ENCODE measurements at places on chromosomes 2 and 18.

- no peaks in the 10 kb centered on the region for H3K27me3 ChIP-seq
- peaks cover 19% of the 10 kb centered on the region for H3K4me1 ChIP-seq
- no peaks in the 10 kb centered on the region for H3K36me3 ChIP-seq
- no peak overlapping the region for H3K4me3 ChIP-seq
- DNase-seq: no peak
These were observed 141.2 kb downstream of the CABLES1 start for GRCh38 chr18:23276451-23276850.

GRCh38 chr18:44673256-44673880, 7.3 kb upstream of the SETBP1 start:
- no peaks in the 10 kb centered on the region for H3K36me3 ChIP-seq
- no peaks in the 10 kb centered on the region for H3K27me3 ChIP-seq
- H3K4me3 ChIP-seq: no peak overlapping the region
- no peak for DNase-seq

DNA sequence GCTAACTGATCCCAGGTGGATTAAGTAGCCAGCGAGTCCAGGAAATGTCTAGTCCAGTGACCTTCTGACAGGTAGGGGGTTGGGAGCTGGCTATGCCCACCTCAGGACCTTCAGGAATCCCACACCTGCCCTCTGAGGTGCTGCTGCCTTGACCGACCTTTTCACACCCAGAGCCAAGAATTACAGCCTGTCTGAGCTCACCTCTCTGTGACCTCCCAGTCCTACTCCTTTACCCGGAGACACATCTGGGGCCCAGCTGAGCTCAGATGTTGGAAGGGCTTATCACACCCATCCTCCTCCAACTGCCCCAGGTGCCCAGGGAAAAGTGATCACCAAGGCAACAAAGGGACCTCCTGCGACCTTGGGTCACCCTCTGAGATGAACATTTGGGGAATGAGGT, 413.3 kb upstream of the TNP1 start:
- H3K4me3 ChIP-seq: no peak overlapping the region
- peaks cover 20% of the 10 kb centered on the region for H3K27me3 ChIP-seq
- DNase-seq: no peak
- no peaks in the 10 kb centered on the region for H3K4me1 ChIP-seq
- H3K27ac ChIP-seq: no peak overlapping the region

GRCh38 chr18:44759925-44760342, 79.2 kb downstream of the SETBP1 start:
- H3K36me3 ChIP-seq: no peaks in the 10 kb centered on the region
- no peak overlapping the region for H3K27ac ChIP-seq
- H3K27me3 ChIP-seq: no peaks in the 10 kb centered on the region
- no peaks in the 10 kb centered on the region for H3K4me1 ChIP-seq
- H3K4me3 ChIP-seq: no peak overlapping the region
- DNase-seq: no peak

DNA sequence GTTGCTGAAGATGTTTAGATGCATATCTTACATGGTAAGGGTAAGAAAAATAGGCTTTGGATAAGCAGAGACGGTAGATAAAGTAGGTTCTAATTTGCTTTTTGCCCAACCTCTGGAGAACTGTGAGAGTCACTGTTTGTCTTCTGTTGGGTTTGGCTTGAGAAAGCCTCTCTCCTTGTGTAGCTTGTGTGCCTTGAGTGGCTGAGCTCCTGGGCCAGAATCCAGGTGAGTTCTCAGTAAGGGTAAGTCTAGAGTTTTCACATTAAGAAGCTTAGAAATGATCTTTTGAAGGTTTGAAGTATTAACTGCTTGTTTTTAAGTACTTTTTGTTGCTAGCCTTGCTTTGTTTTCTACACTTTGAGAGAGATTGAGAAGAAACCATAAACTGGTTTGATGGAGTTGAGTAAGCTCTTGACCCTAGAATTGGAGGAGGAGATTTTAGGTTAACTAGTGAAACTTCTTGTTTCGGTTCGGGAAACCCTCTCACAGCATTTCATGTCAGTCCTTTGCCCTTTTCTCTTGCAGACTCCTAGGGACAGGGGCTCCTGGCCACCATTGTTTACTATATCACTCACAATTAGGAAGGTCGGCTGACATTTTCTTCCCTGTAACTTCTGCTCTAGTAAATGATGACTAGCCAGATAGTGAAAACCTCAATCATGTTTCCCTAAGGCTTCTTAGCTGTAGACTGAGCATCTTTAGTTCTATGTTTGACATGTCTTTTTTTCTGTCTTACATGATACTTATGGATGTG, 26.0 kb downstream of the MAP4K4 start:
- no peak overlapping the region for H3K4me3 ChIP-seq
- DNase-seq: no peak
- H3K36me3 ChIP-seq: no peaks in the 10 kb centered on the region
- no peak overlapping the region for H3K27ac ChIP-seq
- H3K4me1 ChIP-seq: peaks cover 26% of the 10 kb centered on the region

DNA sequence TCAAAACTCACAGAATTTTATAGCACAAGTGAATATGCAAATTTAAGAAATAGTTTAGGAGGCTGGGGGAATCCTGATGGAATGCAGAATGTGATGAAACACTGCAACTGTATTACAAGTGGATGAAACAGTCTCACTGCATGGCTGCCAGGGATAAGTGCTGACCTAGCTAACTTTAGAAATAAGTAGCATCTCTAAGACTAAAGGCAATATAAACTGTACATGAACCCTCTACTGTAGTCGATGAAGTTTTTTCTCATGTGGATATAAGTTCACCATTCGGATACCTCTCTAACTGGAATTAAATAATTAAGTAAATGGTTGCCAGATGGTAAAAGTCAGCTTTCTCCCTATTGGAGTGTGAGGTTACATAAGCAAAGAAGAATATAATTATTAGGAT, 777.8 kb upstream of the RAB6C start:
- H3K36me3 ChIP-seq: no peaks in the 10 kb centered on the region
- DNase-seq: no peak
- H3K4me3 ChIP-seq: no peak overlapping the region
- peaks cover 21% of the 10 kb centered on the region for H3K27me3 ChIP-seq

GRCh38 chr18:2981212-2981728, 31.7 kb downstream of the LPIN2 start:
- no peaks in the 10 kb centered on the region for H3K36me3 ChIP-seq
- peaks cover 33% of the 10 kb centered on the region for H3K4me1 ChIP-seq
- H3K4me3 ChIP-seq: no peak overlapping the region
- DNase-seq: no peak
- no peak overlapping the region for H3K27ac ChIP-seq
- H3K27me3 ChIP-seq: no peaks in the 10 kb centered on the region
